ENCODE measurements at places on chromosomes 1 and 21. TPM values are rescaled to one million over a fixed set of nuclear protein-coding genes. Genes with fewer than 3 reads are reported as not detected.

Gene C1orf226
- total RNA-seq = under 0.01 TPM

- DNase-seq = no peak
These were observed 21.9 kb upstream of the PIK3CD start for GRCh38 chr1:9629445-9630201.

DNA sequence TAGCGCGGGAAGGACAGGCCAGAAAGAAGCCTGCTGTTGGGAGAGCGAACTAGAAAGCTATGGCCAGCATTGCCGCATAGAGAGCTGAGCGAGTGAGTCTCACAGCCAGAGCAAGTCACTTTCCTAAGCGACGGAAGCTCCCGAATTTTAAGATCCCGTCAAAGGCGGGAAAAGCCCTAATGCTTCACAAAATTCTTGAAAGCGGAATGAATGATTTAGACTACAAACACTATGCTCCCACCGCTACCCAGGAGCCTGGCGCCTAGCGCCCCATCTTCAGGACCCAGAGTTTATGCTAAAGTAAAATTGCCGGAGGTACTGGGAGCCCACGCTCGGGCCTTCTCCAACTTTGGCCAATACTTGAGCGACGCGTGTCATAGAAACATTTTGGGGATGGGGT lies 409.9 kb upstream of the ESRRG start:
- DNase-seq = no peak

GRCh38 chr1:40980068-40980452 lies 564 bp downstream of the CTPS1 start:
- DNase-seq = no peak

Gene FGR
- total RNA-seq = not detected

DNA sequence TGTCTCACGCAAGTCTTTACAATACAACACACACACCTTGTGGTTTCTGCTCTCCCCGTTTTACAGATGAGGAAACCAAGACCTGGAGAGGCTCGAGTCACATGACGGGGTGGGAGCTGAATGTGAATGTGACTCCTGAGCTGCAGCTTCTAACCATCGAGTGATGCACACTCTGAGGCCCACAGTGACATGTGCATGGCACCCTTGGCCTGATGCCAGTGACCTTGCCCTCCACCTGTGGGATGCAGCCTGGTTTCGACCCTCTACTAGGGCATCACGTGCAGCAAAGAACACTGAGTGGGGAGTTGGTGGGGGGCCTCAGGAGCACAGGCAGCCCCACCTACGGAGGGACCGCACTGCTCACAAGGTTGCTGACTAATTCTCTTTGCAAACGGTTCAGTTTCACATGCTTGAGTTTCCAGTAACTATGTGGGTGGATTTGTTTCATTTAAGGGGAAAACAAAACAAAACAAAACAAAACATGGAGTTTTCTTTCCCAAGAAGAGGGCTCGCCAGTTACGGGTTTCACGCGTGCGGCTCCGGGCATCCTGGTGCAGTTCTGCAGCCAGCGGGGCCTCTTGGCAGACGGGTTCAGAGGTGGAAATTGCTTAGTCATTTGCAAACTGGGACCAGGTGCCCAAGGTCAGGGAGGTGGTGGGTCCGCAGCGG lies 22.9 kb downstream of the SPSB1 start:
- DNase-seq = peak; percentile 91

DNA sequence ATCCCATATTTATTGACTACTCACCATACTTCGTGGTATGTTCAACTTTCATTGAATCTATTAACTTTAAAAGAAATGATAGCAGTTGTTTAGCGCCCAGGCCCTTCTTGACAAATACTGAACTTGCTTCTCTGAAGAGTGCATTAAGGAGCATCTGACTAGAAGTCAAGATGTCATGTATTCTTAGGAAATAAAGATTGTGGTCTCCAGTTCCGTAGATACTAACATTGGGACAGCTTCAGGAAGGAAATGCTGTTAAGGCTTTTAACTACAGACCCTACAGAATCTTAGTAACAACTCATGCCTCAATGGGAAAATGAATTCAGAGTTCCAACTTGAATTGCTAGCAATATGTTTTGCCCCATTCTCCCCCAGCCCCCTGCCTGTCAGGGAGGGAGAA lies 14.8 kb downstream of the LYST start:
- DNase-seq = no peak

Gene LCE1C
- total RNA-seq = not detected

- DNase-seq = no peak
These were observed 26.9 kb upstream of the EXOSC10 start for GRCh38 chr1:11126569-11126968.

GRCh38 chr21:44062380-44062779 lies 44.8 kb upstream of the PWP2 start:
- DNase-seq = no peak

Gene CFH
- 12.8 TPM for total RNA-seq

Measured in IMR-90 (cell line).